ENCODE measurements at places on chromosomes 5 and 9. TPM values are rescaled to one million over a fixed set of nuclear protein-coding genes. Genes with fewer than 3 reads are reported as not detected.

C9orf78 gene
- polyA plus RNA-seq = 81.4 TPM

IFNA13 gene
- not detected for polyA plus RNA-seq

MYORG gene
- polyA plus RNA-seq = 8.4 TPM

LECT2 gene
- polyA plus RNA-seq = 2.3 TPM

SKIC3 gene
- polyA plus RNA-seq = 75.9 TPM

KIF20A gene
- polyA plus RNA-seq = 49.9 TPM

RNF44 gene
- polyA plus RNA-seq = 42.6 TPM

SLC36A1 gene
- 9.0 TPM for polyA plus RNA-seq

SLC25A2 gene
- polyA plus RNA-seq = not detected

TLX3 gene
- not detected for polyA plus RNA-seq

GPX3 gene
- 1,420 TPM for polyA plus RNA-seq

GRCh38 chr5:98768160-98768959 is 5.1 kb upstream of the RGMB start:
- DNase-seq = peak; percentile 42

DNA sequence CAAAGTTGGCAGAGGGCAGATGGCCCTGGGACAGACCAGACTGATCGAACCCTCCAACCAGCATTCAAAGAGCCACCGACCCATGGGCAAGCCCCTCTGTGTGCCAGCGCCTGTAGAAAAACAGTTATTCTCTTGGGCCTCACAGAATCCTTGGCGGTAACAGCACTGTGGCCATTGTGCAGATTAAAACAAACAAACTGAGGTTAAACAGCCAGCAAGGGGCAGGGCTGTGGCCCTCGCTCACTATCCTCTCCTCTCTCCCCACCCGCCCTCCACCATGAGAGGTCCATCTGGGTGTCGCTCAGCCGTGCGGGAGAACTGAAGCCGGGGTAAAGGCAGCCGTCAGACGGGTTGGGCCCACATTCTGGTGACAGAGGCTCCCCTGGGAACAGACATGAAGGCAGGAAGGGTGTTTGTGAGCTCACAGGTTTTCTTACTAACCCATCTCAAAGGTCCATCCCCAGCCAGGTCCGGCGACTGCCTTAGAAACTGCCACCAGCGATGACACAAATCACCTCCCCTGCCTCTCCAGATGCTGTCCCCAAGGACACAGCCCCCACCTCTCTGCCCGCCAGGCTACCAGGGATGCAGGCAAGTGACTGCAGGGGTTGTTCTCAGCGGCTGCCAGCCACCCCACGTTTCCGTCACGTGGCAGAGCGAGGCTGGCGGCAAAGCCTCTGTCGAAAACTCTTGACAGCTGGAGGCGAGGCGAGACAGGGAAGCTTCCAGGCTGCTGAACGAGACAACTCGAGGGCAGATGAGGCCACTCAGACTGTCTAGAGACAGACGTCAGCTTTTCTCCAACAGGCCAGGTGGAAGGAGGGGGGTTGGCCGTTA is 75.8 kb upstream of the SARDH start:
- no peak for DNase-seq

DNA sequence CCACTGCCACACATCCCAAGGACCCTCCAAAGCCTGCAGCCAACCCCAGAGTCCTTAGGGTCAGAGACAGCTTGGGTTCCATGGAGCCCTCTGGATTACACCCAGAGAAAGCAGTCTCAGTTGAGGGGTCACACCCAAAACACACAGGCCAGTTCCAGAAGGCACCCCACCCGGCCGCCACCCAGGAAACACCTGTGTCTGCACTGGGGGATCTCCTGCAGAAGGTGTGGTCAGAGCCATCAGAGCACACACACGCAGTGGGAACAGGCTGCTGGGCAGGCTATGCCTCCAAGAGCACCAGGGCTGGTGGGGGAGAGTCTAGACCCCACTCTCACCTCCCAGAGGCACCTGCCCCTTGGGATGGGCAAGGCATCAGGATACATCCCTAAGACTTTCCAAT is 27.3 kb downstream of the NIPAL4 start:
- DNase-seq = no peak

GRCh38 chr5:1363581-1363980 is 18.7 kb upstream of the CLPTM1L start:
- DNase-seq = no peak

DNA sequence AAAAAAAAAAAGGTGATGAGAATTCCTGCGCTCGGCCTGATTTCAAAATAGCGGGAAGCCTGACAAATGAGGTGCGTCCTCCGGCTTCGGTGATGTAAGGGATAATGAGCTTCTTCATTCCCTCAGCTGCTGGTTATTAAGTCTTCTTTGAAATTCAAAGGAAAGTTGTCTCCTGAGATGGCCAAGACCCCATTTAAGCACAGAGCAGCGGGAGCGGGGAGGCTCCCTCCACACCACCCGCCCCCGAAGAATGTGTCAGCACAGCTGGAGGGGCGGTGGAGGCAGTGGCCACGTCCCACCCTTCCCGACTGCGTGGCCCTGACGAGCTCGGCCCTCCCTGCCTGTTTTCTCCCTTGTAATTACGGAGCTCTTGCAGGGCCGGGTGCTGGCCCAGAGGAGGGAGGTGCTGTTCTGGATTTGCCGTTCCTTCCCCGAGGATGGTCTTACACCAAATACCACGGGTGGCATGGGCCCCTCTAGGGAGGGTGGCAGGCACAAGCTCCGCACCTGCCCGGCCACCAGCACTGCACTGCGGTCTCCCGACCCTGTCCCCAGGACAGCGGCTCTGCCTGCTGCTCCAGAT is 31.0 kb downstream of the SLC9A3 start:
- no peak for DNase-seq

DNA sequence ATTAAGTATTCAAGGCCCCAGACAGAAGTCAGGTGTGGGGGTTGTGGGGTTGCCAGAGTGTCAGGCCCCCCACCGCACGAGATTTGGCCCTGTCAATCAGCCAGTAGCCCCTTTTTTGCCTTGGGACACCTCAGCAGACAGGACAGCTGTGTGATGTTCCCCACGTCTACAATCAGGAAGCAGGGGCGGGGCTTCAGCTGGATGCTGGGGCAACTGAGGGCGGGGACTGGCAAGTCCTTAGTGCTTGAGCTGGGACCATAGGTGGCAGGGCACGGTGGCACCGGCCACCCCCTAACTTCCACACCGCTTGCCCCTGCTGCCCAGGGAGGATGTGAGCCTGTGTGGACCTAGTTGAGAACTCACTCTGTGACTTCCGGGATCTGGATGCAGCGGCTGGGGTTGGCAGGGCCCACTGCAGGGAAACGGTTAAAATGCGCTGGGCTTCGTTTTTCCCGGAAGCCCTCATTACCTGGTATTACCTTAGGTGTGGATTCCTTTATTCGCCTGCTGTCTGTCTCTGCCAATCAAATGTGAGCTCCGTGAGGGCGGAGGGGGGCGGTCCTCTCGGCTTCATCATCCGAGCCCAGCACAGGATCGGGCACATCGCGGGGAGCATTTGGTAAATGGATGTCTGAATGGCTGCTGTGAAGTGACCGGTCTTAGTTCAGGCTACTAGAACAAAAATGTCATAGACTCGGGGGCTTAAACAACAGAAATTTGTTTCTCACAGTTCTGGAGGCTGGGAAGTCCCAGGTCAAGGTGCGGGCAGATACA is 7.5 kb upstream of the GTF3C5 start:
- no peak for DNase-seq

DNA sequence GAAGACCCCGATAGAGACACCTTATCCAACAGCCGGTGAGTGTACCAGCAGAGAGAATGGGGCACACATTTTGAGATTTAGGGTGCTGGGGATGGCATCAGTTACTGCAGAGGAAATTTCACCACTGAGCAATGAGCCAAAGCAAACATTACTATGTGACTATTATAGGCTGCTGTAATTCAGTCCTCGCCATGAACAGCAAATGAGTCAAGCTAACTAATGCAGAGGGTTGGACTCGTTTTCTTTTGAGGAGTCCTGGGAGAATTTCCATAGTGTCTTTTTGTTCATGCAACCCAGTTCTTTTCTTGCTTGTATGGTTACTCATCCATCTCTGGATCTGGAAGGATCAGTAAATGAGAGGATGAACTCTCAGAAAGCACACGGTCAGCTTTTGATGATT is 323.8 kb downstream of the PSAT1 start:
- DNase-seq = no peak

DNA sequence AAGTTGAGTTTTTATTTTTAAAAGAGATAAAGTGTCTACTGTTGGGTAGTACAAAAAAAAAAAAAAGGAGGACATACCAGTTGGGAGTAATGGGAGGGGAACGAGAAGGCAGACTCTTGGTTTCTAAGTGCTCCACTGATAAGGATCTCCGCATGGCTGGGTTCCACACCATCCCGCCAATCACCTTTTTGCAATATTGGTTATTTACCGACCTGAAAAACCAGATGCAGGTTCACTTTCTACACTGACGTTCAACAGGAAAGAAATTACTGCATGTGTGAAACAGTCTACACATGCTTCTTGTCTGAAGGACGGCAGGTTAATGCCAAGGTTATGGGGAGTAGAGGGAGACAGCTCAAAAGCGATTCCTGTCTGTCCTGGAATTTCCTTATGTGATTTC is 75.5 kb downstream of the PTPN3 start:
- DNase-seq = no peak

DNA sequence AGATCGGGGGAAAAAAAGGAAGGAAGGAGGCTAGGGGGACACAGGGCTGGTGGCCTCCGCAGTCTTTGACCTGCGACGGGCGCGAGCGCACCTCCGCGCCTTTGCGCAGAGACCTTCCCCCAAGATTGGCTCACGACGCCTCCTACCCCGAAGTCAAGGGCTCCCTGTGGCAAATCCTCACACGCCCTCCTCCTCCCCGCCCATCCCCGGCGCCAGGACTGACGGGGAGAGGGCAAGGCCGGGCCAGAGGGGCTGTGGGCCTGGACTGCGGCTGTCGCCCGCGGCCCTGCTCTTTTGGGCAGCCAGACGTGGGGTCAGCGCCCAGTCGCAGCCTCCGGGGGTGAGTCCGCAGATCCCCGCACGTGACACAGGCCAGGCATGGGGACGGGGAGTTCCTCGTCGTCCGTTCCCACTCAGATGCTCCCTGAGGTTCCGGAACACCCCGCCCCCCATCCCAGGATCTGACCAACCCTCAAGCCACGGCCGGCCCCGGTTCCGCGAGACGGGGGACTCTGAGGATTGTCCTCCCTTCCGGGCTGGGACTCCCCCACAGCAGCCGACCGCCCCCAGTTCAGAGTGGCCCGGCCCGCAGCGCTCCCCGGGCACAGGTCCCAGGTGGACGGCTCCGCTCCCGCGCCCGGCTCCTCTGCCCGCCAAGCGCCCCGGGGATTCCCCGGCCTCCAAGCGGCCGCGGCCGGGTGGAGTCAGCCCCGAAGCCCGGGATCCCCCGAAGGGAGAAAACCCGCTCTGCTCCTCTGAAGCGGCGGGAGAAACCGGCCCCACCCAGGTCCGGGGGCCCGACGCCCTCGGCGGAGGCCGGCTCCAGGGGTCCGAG is 543 bp upstream of the ANKRD33B start:
- no peak for DNase-seq

DNA sequence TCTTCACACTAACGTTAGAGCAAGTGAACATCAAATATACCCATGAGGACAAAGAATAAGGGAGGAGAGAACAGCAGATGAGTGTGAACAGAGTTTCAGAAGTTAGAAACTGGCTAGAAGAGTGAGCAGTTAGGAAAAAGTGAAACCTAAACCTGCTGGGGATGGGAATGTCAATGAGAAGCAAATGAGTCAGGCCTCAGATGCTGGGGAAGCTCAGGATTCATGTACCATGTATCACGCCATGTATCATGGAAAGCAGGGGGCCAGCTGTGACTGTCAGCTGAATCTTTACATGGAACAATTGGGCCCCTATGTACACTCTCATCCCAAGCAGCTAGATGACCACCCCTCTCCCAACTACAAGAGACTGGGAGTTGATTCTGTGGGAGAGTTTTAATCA is 16.2 kb downstream of the GDF9 start:
- DNase-seq = no peak

DNA sequence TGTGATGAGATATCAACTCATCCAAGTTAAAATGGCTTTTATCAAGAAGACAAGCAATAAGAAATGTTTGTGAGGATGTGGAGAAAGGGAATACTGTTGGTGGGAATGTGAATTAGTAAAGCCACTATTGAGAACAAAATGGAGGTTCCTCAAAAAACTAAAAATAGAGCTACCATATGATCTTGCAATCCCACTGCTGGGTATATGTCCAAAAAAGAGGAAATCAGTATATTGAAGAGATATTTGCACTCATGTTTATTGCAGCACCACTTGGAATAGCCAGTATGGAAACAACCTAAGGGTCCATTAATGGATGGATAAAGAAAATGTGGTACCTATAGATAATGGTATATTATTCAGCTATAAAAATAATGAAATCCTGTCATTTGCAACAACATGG is 25.1 kb downstream of the PPIP5K2 start:
- DNase-seq = no peak

- no peak for DNase-seq
These were observed 238.4 kb downstream of the GOLPH3 start for GRCh38 chr5:31935496-31936369.

GRCh38 chr5:36661456-36662220 is 55.2 kb downstream of the SLC1A3 start:
- no peak for DNase-seq

DNA sequence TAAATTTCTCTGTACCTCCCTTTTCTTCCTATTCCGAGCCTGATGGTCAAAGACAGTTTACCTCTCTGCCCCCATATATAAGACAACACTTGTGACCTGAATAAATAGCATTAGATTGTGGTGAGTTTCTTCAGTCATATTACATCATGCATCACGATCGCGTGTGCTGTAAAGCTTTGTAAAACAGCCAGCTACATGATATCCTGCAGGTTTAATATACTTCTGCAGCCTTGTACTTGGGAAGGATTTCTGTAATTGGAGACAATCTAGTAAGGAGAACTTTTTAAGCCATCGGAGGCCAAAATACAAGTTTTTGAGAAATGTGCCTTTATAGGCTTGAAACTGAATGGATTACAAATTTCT is 711.8 kb upstream of the WWC1 start:
- DNase-seq = no peak

GRCh38 chr9:129328355-129329042 is 150.4 kb upstream of the IER5L start:
- DNase-seq = no peak

DNA sequence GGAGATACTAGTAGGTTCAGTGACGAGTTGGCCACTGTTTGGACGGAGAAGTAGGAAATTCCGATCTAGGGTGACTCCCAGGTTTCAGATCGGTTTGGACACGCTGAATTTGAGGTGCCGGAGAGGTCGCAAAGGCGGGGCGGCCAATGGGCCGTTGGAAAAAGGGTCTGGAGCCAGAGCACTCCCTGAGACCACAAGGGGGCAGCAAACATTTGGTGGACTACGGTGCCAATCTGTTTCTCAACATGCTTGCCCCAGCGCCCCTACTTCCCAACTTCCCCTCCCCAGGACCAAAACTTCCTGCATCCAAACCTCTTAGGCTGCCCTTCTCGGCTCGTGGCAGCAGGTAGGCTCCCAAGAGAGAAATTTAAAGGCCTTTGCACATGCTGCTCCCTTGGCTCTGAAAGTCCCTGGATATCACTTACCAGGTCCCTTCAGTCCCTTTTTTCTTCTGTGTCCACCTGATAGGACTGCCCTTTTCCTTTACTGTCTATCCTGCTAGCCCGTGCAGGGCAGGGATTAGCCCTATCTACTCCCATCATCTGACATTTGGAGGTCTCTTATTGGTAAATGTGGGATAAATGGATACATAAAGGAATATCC is 992 bp upstream of the RPP25L start:
- DNase-seq = no peak
